Stimulated activated CD8-positive, alpha-beta memory T cell treated with anti-CD3 and anti-CD28 coated beads, Interleukin-7, amount 100 ng/mL, for 4 hours (primary cell): ENCODE measurements at places on chromosomes 5 and 9.

DNA sequence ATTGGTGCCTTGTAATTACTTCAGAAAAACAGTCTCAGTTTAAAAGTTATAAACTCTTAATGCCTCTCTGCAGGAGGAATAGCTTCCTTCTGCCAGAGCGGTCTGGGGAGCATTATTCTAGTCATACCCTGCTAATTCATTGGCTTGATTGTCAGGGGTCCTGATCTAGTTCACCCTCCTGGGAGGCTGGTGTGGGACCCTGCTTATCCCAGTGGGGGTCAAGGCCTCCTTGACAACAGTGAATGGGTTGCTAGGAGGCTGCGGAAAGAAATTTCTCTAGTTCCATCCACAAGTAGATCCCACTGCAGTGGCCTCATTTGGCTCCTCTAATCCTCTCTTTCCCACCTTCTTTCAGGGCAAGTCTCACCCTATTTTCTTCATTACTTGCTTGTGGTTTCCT, 105.7 kb downstream of the TMC1 start:
- DNase-seq, result no peak

DNA sequence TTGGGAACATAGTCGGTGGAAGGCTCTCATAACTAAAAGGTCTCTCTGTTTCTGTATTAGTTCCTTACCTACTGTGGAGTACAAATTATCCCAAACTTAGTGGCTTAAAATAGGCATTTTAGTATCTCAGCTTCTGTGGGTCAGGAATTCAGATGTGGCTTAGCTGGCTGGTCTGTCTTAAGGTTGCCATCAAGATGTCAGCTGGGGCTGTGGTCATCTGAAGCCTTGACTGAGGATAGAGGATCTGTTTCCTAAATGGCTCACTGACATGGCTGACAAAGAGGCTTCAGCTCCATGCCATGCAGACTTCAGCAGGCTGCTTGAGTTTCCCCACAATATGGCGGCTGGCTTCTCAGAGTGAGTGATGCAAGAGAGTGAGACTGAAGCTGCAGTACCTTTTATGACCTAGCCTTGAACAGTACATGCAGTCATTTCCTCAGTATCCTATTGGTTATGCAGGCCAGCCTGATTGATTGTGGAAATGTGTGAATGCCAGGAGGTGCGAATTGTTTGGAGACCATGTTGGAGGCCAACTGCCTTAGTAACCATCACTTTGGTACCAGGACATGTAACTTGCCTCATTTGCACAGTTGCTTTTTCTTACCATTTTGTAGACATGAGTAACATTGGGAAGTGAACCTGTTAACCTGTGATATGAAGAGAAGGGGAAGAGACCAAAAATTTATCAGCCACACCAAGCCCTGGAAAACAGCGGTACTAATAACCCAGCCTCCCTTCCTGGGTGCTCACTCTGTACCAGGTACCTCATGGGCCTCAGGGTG, 152.8 kb upstream of the IER5L start:
- no peak for DNase-seq

DNA sequence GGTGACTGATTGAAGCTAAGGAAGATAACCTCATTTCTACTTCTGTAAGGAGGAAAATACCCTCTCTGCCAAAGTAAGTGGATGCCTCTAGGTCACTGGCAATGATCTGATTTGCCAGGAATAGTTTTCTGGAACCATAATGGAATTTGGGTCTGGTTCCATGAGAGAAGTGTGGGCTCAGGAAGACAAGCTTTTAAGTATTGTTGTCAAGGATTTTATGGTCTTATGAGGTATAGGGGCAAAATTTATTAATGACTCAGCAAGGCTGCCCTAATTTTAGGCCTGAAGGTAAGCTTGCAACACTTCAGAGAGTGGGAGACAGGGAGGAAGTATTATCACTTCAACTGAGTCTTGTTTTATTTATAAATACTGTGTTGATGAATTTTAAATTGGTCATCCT, 322.6 kb upstream of the ACTBL2 start:
- DNase-seq, result no peak

DNA sequence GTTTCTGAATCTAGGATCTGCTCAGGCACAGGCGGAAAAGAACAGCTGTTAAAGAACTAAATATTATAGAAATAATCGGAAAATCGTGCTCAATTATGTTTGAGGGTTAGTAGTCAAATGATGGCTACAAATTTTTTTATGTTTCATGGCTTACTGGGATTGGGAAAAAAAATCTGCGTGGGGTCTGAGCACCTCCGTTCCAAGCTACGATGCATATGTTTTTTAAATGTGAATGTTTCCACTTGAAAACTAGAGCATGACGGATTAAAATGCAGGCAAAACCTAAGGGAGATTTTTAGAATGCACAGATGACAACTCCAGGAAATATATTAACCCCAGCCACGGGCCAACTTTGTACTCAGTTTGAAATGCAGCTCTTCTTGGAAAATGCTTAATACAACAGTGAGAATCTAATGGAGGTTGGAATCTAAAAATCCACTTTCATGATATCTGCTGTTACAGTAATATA, 5.3 kb downstream of the OTP start:
- no peak for DNase-seq

- no peak for DNase-seq
Observed at GRCh38 chr5:88685591-88686541, 197.1 kb downstream of the MEF2C start.

- no peak for DNase-seq
Observed at GRCh38 chr9:1102642-1102970, 52.4 kb downstream of the DMRT2 start.

DNA sequence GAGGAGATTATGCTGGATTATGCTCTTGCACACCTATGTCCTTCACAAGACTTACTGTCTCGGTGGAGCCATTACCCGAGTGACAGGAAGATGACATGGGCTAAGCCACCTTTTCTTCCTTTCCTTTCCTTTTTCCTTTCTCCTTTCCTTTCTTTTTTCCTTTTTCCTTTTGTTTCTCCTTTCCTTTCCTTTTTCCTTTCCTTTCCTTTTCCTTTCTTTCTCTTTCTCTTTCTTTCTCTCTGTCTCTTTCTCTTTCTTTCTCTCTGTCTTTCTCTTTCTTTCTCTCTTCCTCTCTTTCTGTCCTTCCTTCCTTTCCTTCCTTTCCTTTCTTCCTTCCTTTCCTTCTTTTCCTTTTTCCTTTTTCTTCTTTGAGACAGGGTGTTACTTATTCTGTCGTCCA, 202.5 kb downstream of the ARHGEF28 start:
- DNase-seq, result no peak

DNA sequence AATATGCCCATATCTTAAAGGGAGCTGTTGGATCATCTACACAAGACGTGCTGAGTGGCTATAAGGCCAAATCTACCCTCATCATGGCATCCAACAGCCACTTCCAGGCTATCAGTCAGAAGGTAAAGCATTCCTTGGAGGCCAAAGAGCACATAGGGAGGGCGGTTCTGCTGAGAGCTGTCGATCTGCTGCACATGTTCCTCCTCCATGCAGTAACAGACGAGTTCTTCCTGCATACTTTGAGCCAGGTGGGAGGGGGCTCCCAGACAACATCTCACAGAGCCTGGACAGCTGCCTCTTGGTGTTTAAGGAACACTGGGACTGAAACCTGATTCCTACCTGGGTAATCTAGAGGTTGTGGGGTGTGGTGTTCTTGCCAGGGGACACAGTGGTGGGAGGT, 93.3 kb upstream of the RAI14 start:
- no peak for DNase-seq

DNA sequence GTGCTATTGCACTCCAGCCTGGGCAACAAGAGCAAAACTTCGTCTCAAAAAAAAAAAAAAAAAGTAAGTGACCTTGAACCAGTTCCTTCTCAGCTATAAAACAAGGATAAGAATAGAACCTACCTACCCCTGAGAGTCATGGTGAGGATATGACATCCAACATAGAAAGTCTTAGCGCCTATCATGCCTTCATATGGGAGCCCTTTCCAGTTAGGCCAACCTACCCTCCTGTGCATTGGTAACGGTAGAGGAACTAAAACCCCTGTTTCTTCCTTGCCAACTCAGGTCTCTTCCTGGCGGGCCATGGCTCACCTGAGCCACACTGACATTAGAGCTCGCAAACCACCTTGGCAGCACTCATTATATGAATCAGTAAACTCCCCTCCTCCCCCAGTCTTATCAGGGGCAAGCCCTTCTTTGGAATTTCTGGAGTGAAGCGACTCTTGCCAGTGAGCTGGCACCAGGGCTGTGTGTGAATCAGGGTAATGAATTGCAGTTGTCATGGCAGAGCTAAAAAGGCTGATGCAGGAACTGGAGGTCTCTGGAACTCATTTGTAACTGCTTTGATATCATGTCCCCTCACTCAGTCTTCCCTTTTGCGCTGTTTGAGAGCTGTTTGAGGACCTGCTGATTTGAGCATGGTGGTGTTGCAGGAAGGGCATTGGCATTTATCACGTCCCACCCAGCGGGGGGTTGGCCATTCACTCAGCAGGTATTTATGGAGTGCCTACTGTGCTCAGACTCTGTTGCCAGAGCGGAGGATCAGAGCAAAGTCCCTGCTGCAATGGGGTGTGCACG, 10.3 kb downstream of the WWC1 start:
- DNase-seq, result no peak

- no peak for DNase-seq
Observed at GRCh38 chr9:136082496-136083361, 12.4 kb downstream of the NACC2 start.

- no peak for DNase-seq
Observed at GRCh38 chr5:84862132-84862531, 477.5 kb upstream of the EDIL3 start.
